ENCODE measurements at places on chromosomes 4 and X.

GRCh38 chr4:124178449-124179021 lies 534.0 kb downstream of the ANKRD50 start:
- no peak for DNase-seq

- no peak for DNase-seq
Observed at GRCh38 chr4:38563707-38564495, 100.1 kb upstream of the KLF3 start.

DNA sequence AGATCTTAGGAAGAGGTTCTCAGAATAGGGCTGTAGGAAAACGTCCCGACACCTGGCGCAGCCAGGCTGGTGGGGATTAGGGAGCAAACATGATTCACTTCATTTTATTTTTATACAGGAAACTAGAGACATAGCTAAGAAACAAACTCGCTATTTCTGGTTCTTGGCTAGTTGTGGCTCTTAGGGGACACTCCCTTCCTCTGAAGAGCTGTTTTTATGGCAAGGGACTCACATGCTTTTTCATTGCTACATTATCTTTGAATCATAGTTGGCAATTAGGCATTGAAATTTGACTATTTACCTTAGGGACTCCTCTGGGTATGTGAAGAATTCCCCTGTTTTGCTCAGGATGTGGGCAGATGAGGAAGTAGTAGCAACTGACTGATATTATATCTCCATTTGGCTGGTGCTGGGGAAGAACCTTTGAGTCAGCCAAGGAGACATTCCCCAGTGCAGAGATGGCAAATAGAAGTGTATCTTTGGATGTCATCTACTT lies 174.5 kb downstream of the SMIM20 start:
- no peak for DNase-seq

DNA sequence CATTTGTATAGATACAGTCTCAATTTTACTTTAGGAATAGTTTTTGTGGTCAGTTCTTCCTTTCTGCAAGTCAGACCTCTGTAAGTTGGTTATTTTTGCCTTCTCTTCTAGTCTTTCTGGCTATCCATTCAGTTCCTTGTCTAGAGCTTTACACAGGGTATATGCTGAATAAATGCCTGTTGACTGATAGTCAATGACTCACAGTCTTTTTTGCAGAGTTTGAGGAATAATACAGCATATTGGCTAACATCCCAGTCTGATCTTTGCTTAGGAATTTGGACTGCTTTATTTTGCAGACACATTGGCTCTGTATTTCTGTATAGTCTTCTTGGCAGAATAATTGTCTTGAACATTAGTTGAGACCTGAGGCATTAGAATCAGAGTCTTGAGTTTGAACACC lies 132.4 kb downstream of the MAGEC1 start:
- DNase-seq, result no peak

GRCh38 chr4:3262208-3263052 lies 13.5 kb downstream of the MSANTD1 start:
- DNase-seq, result no peak

GRCh38 chr4:8725845-8726244 lies 133.3 kb downstream of the CPZ start:
- no peak for DNase-seq

DNA sequence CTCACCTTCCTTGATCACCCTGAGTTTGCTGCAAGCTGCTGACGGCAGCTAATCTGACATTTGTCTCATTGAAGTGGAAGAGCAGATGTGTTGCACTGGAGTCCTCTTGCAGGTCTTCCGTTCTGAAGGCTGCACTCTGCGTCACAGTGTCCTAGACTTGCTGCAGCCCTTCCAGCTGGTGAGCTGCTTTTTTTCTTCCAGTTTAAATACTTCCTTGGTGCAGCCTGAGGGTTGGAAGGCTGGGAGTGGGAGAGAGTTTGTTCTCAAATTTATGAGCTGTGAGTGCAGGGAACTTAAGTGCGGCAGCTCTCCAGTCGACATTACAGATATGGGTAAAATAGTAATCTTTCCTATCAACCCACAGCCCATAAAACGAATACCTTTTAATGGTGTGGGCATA lies 303.6 kb upstream of the FAT1 start:
- DNase-seq, result no peak

GRCh38 chr4:144338148-144338547 lies 197.6 kb upstream of the GYPA start:
- no peak for DNase-seq

GRCh38 chr4:71549516-71550160 lies 210.8 kb downstream of the SLC4A4 start:
- DNase-seq, result no peak

- DNase-seq, result no peak
Observed at GRCh38 chr4:146890301-146890700, 55.4 kb downstream of the TTC29 start.

GRCh38 chr4:163681208-163681821 lies 186.8 kb downstream of the TMA16 start:
- DNase-seq, result no peak

GRCh38 chr4:89213382-89213701 lies 94.3 kb downstream of the GPRIN3 start:
- no peak for DNase-seq

DNA sequence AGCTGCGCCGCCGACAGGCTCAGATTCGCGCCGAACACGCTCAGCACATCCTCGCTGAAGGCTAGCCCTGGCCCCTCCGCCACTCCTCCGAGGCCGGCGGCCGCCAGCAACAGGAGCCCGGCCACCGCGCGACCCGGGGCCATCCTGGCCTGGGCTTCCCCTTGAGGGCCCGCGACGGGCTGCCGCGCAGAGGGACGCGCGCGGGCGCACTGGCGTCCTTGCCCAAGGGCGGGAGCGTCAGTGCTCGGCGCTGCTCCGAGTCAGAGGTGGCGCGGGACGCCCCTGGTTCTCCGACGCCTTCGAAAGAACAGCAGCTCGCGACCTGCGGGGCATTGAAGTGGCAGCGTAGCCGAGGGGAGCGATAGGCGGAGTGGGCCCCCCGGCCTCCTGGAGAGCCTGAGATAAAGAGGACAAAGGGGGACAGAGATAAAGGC lies 745 bp downstream of the SLC39A8 start:
- peak; percentile 82 for DNase-seq

- DNase-seq, result peak; percentile 63
Observed at GRCh38 chr4:118888666-118889311, at the start of gene SYNPO2. TSS of gene SYNPO2 (plus strand) at chr4:118888854. CDS start at chr4:118889037, 183 bp downstream.

DNA sequence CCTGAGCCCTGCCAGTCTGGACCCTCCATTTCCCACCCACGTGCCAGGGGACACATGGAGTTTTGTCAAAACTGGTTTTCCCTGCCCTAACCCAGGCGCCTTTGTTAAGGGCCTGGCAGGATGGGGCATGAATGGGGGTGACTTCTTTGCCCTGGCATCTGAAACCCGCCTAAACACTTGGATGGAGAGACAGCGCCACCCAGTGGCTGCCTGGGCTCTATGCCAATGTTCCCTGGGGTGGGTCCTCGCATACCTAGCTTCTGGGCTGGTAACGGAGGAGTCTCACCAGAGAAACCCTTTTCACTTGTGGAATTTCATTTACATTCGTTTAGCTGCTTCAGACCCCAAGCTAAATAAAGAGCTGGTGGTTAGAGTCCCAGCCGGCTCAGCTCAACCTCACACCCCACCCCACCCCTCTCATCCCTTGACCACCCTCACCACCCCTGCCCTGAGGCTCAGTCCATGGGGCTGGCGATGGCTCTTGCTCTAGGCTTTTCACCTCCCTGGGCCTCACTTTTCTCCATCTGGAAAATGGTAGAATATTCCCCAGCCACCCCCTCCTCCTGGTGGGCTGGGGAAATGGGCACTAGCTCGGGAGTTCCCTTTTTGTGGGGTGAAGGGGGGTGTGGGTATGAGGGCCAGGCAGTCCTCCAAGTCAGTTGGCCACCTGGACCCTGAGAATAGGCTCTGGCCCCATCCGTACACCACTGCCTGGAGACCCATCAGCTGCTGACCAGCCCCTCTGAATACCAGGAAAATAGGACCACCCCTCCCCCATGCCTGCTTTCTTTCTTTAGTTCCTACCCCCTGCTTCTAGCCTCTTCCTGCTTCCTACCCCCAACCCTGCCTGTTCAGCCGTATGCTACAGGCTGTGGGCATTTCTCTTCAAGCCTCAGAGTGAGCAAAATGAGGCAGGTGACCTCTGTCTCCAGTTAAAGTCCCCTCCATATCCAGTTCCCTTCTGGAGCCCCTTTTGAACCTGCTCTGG lies 57.1 kb upstream of the PJA1 start:
- peak; percentile 75 for DNase-seq

DNA sequence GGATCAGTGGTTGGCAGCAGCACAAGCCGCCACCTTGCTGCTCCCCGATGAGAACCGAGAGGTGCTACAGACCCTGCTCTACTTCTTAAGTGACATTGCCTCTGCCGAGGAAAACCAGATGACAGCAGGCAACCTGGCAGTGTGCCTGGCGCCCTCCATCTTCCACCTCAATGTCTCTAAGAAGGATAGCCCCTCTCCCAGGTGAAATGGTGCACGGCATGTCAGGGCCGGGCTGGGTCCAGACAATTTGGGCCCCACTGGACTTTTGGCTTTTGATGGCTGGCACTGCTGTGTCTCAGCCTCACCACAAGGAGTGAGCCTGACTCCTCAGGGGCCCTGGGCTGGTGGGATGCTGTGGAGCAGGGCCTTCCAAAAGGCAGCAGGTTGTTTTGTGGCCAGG lies 74.1 kb downstream of the STARD8 start:
- no peak for DNase-seq

GRCh38 chr4:41475402-41475801 lies 62.6 kb upstream of the LIMCH1 start:
- DNase-seq, result no peak

DNA sequence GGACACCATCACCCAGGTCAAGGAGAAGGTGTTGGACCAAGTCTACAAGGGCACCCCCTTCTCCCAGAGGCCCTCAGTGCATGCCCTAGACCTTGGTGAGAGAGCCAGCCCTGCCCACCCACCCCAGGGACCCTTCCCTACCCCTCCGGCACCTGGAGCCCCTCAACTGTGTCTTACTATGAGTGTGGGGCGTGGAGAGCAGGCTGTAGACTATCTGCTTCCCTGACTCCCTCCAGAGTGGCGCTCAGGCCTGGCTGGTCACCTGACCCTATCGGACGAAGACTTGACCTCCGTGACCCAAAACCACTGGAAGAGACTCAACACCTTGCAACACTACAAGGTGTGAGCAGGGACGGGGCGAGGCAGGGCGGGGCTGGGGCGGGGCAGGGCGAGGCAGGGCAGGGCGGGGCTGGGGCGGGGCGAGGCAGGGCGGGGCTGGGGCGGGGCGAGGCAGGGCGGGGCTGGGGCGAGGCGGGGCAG lies 4.7 kb upstream of the SRPK3 start:
- DNase-seq, result peak; percentile 6

- DNase-seq, result no peak
Observed at GRCh38 chr4:141705048-141705746, 68.8 kb downstream of the IL15 start.

- DNase-seq, result no peak
Observed at GRCh38 chr4:82097504-82097903, 276.3 kb downstream of the HNRNPD start.

DNA sequence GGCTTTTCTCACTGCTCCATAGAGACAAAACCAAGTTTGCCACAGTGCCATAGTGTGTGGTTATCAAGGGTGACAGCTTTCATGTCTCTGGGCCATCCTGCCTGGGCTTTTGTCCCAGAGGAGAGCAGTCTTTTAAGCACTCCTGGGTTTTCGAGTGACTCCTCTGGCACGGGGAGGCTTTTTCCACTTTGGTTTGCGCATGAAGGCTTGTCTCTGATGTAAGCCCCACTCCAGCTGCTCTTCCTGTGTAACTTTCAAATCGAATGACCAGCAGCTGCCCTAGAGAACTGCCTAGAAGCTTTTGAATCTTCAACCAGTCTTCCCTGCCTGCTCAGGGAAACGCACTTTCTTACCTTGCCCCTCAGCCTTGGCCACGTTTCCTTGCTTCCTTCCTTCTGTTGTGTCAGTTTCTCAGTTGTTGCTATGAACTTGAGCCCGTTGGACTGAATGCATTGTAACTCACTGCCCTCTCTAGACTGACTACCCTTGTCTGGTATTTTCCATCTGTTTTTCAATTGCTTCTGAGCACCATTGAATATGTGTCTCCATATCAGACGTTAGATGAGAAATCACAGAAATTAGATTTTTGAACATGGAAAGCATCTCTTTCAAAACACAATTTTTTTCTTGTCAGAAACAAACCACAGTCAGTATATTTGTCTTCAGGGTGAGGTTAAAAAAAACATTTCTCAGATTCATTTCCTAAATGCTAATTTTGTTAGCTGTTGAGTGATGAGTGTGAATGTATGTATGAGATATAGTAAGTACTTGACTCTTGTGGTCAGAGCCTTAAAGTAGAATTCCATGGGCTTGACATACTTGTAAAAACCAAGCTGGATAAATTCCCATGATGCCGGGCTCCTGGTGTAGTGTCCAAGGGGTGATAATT lies 45.3 kb downstream of the SLC9A6 start:
- DNase-seq, result no peak

- DNase-seq, result peak; percentile 70
Observed at GRCh38 chrX:129781134-129781672, 1.5 kb downstream of the SASH3 start.

- DNase-seq, result no peak
Observed at GRCh38 chrX:49120091-49120490, 3.4 kb downstream of the GPKOW start.

DNA sequence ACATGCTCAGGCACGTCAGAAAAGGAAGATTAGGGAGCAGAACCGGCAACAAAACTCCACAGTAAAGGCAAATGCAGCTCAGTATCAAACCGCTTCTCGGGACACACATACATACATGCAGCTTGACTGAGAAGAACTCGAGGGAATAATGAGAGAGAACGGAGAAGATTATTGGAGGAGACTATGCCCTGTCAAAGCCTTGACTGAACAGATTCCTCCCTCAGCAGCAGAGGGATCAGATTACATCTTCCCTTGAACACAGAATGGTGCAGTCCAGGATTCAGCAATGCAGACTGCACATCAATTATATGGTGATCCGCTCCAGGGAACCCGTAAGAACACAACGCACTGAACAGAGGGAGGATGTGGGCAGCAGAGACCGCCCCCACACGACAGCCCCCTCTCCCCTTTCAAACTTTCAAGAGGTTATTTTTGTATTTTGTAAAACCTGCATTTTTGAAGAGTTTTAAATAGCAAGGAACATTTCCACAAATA lies 183.2 kb downstream of the FBXW7 start:
- no peak for DNase-seq

DNA sequence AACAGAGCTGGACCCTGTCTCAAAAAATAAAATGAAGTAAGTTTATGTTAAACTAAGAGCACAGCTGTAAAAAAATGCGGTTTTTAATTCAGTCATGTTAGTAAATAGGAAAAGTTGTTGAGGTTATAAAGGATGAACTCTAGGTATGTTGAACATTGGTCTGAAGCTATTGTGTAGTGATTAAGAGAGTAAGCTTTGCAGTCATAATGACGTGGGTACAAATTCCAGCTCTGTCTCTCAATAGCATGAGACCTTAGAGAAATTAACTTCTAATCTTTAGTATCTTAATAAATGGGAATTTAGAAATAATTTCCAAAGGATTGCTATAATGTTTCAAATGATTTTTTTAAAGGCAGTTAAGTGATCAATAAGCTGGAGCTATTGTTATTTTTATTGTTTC lies 2.9 kb upstream of the YTHDC1 start:
- no peak for DNase-seq

All from activated naive CD8-positive, alpha-beta T cell treated with anti-CD3 and anti-CD28 coated beads, Interleukin-2, amount 10 ng/mL, durations not matched to agents 7 days and 5 days (primary cell).